ENCODE measurements at places on chromosomes 5 and 9. TPM values are rescaled to one million over a fixed set of nuclear protein-coding genes. Genes with fewer than 3 reads are reported as not detected.

The AQP7 gene
- total RNA-seq: 0.95 TPM

The CDHR2 gene
- total RNA-seq: not detected

The TMEFF1 gene
- 1.2 TPM for total RNA-seq

The STPG3 gene
- not detected for total RNA-seq

The ELOVL7 gene
- total RNA-seq: 12.0 TPM

The NCS1 gene
- total RNA-seq: 51.0 TPM

The NSA2 gene
- 144 TPM for total RNA-seq

The SYNPO gene
- 17.5 TPM for total RNA-seq

The CBY3 gene
- not detected for total RNA-seq

The S1PR3 gene
- total RNA-seq: 63.9 TPM

The LAMC3 gene
- total RNA-seq: 2.0 TPM

The TUT7 gene
- total RNA-seq: 13.8 TPM

The IFNA2 gene
- total RNA-seq: not detected

The CCDC180 gene
- total RNA-seq: 0.38 TPM

The CER1 gene
- not detected for total RNA-seq

The PLK2 gene
- total RNA-seq: 49.2 TPM

The SPINK4 gene
- not detected for total RNA-seq

The TNFSF15 gene
- 0.16 TPM for total RNA-seq

The GALT gene
- 17.3 TPM for total RNA-seq

The HAVCR1 gene
- total RNA-seq: 32.1 TPM

The BARX1 gene
- 13.6 TPM for total RNA-seq

The PRDM9 gene
- total RNA-seq: not detected

The TAF1L gene
- not detected for total RNA-seq

The PCDHB10 gene
- not detected for total RNA-seq

The SHISAL2B gene
- not detected for total RNA-seq

The FOXD4L3 gene
- total RNA-seq: not detected

The HMCN2 gene
- total RNA-seq: not detected

The C1QTNF3 gene
- 0.33 TPM for total RNA-seq

The NEURL1B gene
- 2.9 TPM for total RNA-seq

The SLC1A1 gene
- 1.3 TPM for total RNA-seq

The STKLD1 gene
- total RNA-seq: 0.85 TPM

The IL9 gene
- not detected for total RNA-seq

The CCDC112 gene
- 7.4 TPM for total RNA-seq

The CCDC187 gene
- total RNA-seq: 0.04 TPM

The ZNF883 gene
- 0.90 TPM for total RNA-seq

The MUSK gene
- total RNA-seq: not detected

The OCLN gene
- total RNA-seq: 9.7 TPM

The OTP gene
- 0.12 TPM for total RNA-seq

The OMD gene
- not detected for total RNA-seq

The HSD17B4 gene
- 72.7 TPM for total RNA-seq

The EFNA5 gene
- total RNA-seq: 26.7 TPM

The ACTBL2 gene
- not detected for total RNA-seq

Data from A549 treated with ZK216348 at 1 μM for 4 hours (cell line).